PC-9 (cell line): ENCODE measurements at places on chromosomes 16 and 17. TPM values are rescaled to one million over a fixed set of nuclear protein-coding genes. Genes with fewer than 3 reads are reported as not detected.

The MILR1 gene
- total RNA-seq: 22.9 and 25.6 TPM in 2 replicates

The CLEC16A gene
- 34.9 and 45.0 TPM in 2 replicates for total RNA-seq

The ASGR1 gene
- 3.5 and 5.9 TPM in 2 replicates for total RNA-seq

The TBX2 gene
- total RNA-seq: 0.44 and 0.60 TPM in 2 replicates

The KRT222 gene
- total RNA-seq: not detected in 2 replicates

The TAT gene
- total RNA-seq: 0.13 and 0.50 TPM in 2 replicates

The WNT9B gene
- not detected in 2 replicates for total RNA-seq

The HAPSTR1 gene
- 61.1 and 82.8 TPM in 2 replicates for total RNA-seq

The SLC16A13 gene
- total RNA-seq: 33.4 and 40.6 TPM in 2 replicates

The ZNF624 gene
- total RNA-seq: 6.5 and 7.2 TPM in 2 replicates

The TEX14 gene
- 0.28 and 0.55 TPM in 2 replicates for total RNA-seq

The ALDOC gene
- total RNA-seq: 17.4 and 21.6 TPM in 2 replicates

The HSPB9 gene
- 0.33 TPM in 1 of 2 replicates, not detected in the other for total RNA-seq

The MFSD11 gene
- total RNA-seq: 43.8 and 47.3 TPM in 2 replicates

The RRAD gene
- 0.24 TPM in 1 of 2 replicates, not detected in the other for total RNA-seq

The PABPN1L gene
- not detected in 2 replicates for total RNA-seq

The CHAD gene
- total RNA-seq: not detected in 2 replicates

The MYH13 gene
- total RNA-seq: not detected in 2 replicates

The MGRN1 gene
- 67.9 and 70.4 TPM in 2 replicates for total RNA-seq

The LGALS9B gene
- total RNA-seq: 6.5 and 9.8 TPM in 2 replicates

The SCARF1 gene
- total RNA-seq: 2.2 and 2.7 TPM in 2 replicates

The MPO gene
- not detected in 2 replicates for total RNA-seq

The CHST5 gene
- total RNA-seq: 0.25 and 1.3 TPM in 2 replicates

The TBC1D3C gene
- total RNA-seq: 0.31 TPM in 1 of 2 replicates, not detected in the other

The ENPP7 gene
- total RNA-seq: not detected in 2 replicates

The LYRM9 gene
- 7.6 and 9.2 TPM in 2 replicates for total RNA-seq

The TBC1D26 gene
- 0.55 and 0.85 TPM in 2 replicates for total RNA-seq

The TP53TG3B gene
- total RNA-seq: not detected in 2 replicates

The MYH4 gene
- total RNA-seq: not detected in 2 replicates

The CCL14 gene
- not detected in 2 replicates for total RNA-seq

The TBC1D16 gene
- total RNA-seq: 41.7 and 44.1 TPM in 2 replicates

The SPSB3 gene
- total RNA-seq: 58.2 and 86.6 TPM in 2 replicates
